ENCODE measurements at places on chromosomes 11 and 22. TPM values are rescaled to one million over a fixed set of nuclear protein-coding genes. Genes with fewer than 3 reads are reported as not detected.

DNA sequence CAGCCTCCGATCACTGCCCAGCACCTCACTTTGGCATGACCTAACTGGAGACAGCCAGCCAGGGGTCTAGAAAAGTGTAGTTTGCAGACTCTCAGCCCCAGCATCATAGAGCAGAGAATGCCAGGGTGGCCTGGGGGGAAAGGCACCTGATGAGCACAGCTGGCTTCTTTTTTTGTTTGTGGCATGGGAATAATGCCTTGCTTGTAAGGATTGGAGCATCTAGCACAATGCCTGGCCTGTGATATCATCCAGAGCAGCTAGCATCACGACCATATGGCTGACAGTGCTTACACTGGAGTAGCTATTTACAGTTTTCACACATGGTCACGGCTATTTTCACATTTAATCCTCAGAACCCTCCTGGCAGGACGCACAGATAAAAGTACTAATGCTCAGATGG, 594.8 kb upstream of the B3GAT1 start:
- H3K27me3 ChIP-seq: peaks cover 22% of the 10 kb centered on the region
- H3K27ac ChIP-seq: no peak overlapping the region
- DNase-seq: no peak
- H3K4me3 ChIP-seq: no peak overlapping the region
- H3K4me1 ChIP-seq: no peaks in the 10 kb centered on the region
- no peaks in the 10 kb centered on the region for H3K36me3 ChIP-seq

- DNase-seq: no peak
- H3K4me3 ChIP-seq: no peak overlapping the region
- H3K27me3 ChIP-seq: no peaks in the 10 kb centered on the region
- no peak overlapping the region for H3K27ac ChIP-seq
These were observed 26.3 kb upstream of the TH start for GRCh38 chr11:2197771-2198520.

- DNase-seq: no peak
- H3K27ac ChIP-seq: no peak overlapping the region
- H3K27me3 ChIP-seq: peaks cover 70% of the 10 kb centered on the region
- no peaks in the 10 kb centered on the region for H3K4me1 ChIP-seq
These were observed 76.7 kb downstream of the SVIP start for GRCh38 chr11:22752908-22753310.

- H3K4me3 ChIP-seq: no peak overlapping the region
- no peaks in the 10 kb centered on the region for H3K27me3 ChIP-seq
- no peak for DNase-seq
These were observed 130.1 kb upstream of the SYN3 start for GRCh38 chr22:33188326-33188725.

- peaks cover 5% of the 10 kb centered on the region for H3K4me1 ChIP-seq
- H3K27me3 ChIP-seq: no peaks in the 10 kb centered on the region
- no peaks in the 10 kb centered on the region for H3K36me3 ChIP-seq
- no peak overlapping the region for H3K27ac ChIP-seq
- no peak for DNase-seq
- no peak overlapping the region for H3K4me3 ChIP-seq
These were observed 61.8 kb downstream of the FAM83F start for GRCh38 chr22:40056559-40056958.

- no peaks in the 10 kb centered on the region for H3K27me3 ChIP-seq
- DNase-seq: peak; percentile 91
- no peaks in the 10 kb centered on the region for H3K36me3 ChIP-seq
- H3K4me1 ChIP-seq: peaks cover 28% of the 10 kb centered on the region
These were observed 128.8 kb downstream of the SGSM3 start for GRCh38 chr22:40499209-40499623.

Gene LDLRAD3
- 15.3 TPM for total RNA-seq
